ENCODE measurements at places on chromosomes 2 and 18. TPM values are rescaled to one million over a fixed set of nuclear protein-coding genes. Genes with fewer than 3 reads are reported as not detected.

DNA sequence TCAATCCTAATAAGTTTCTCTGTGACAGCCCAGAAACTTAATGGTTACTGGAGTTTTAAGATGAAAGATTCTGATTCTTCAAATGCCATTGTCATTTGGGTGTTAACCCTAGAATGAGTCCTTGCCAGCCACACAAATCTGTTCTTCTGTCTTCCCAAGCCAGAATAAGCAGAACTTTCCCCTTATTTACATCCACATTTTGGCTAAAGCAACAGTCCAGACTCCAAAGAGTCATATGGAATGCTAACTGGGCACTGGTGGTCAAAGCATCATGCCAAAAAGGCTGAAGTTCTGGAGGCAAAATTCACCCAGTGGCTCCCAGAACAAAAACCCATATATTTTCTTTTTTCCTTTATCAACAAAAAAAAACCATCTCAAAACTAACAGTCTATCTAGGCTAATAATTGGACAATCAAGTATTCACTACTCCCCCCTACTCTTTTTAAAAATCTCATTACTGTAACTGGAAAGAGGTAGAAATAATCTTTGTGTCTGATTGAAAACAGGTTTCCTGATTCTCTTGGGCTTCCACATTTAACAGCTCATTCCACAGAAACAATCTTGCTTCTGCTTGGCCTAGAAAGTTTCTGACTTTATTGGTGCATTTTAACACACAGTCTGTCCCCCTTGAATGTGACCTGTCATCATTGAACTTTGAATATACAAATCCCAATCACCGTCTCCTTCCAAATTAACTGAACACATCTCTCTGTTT is 89.6 kb upstream of the SETBP1 start:
- H3K27ac ChIP-seq = no peak overlapping the region
- no peak overlapping the region for H3K4me3 ChIP-seq
- peaks cover 1% of the 10 kb centered on the region for H3K27me3 ChIP-seq
- no peaks in the 10 kb centered on the region for H3K4me1 ChIP-seq

GRCh38 chr18:73839441-73839840 is 308.2 kb downstream of the FBXO15 start:
- no peak overlapping the region for H3K4me3 ChIP-seq
- no peaks in the 10 kb centered on the region for H3K36me3 ChIP-seq
- H3K4me1 ChIP-seq = no peaks in the 10 kb centered on the region
- DNase-seq = no peak
- no peak overlapping the region for H3K27ac ChIP-seq
- H3K27me3 ChIP-seq = peaks cover 1% of the 10 kb centered on the region

GRCh38 chr2:54898456-54899226 is 151.6 kb downstream of the RTN4 start:
- H3K4me1 ChIP-seq = peaks cover 12% of the 10 kb centered on the region
- H3K27me3 ChIP-seq = no peaks in the 10 kb centered on the region
- DNase-seq = no peak
- peaks cover 6% of the 10 kb centered on the region for H3K36me3 ChIP-seq
- H3K4me3 ChIP-seq = no peak overlapping the region
- peak overlapping the region; percentile 3 for H3K27ac ChIP-seq

DNA sequence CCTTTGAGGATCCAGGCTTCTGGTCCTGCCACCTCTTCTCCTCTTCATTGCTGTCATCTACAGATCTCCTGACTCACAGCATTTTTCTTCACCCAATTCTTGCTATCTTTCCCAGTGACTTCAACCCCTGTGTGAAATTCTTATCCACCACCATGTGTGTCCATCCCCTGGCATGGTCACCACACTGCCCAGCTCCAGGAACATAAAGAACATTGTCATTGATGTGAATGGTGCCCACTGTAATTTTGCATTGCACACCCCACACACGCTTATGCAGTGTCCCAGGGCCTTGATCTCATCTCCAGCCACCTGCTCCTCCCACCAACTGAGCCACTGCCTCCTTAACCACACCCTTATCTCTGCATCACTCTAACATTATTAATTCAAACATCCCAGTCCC is 85.3 kb downstream of the C1D start:
- H3K4me3 ChIP-seq = no peak overlapping the region
- peaks cover 10% of the 10 kb centered on the region for H3K27me3 ChIP-seq
- peaks cover 6% of the 10 kb centered on the region for H3K4me1 ChIP-seq
- no peak for DNase-seq

DNA sequence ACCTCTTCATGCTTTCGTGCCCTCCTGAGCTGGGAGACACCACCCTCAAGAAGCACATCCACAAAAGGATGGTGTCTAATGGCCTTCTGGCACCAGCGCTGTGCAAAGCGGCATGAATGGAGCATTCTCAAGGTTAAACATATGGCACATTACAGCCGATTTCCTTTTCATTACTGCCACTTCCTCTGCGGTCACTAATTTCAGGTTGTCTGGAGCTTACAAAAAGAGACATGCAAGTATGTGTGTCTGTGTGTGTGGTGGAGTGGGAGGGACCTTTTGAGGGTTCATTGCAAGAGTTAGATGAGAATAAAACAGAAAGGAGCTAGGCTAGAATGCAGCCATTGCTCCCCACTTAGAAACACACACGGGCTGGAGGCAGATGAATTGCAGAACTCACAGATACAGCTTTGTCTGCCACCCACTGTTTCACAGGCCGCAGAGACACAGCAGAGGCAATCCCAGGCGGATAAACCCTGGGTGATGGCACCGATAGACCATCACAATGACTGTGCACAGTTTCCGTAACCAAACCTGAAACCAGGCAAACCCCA is 76.0 kb downstream of the TGIF1 start:
- peak; percentile 1 for DNase-seq
- peak overlapping the region; percentile 72 for H3K27ac ChIP-seq
- peaks cover 5% of the 10 kb centered on the region for H3K36me3 ChIP-seq
- H3K4me1 ChIP-seq = peaks cover 15% of the 10 kb centered on the region
- H3K27me3 ChIP-seq = no peaks in the 10 kb centered on the region

- no peak overlapping the region for H3K27ac ChIP-seq
- H3K36me3 ChIP-seq = peaks cover 56% of the 10 kb centered on the region
- no peak for DNase-seq
- no peaks in the 10 kb centered on the region for H3K27me3 ChIP-seq
- H3K4me1 ChIP-seq = peaks cover 4% of the 10 kb centered on the region
- H3K4me3 ChIP-seq = no peak overlapping the region
Observed at GRCh38 chr2:169963786-169964185, 136.5 kb downstream of the UBR3 start.

GRCh38 chr18:46336278-46337111 is 232.3 kb downstream of the HAUS1 start:
- peaks cover 67% of the 10 kb centered on the region for H3K4me1 ChIP-seq
- H3K27me3 ChIP-seq = peaks cover 71% of the 10 kb centered on the region
- no peak overlapping the region for H3K4me3 ChIP-seq
- no peaks in the 10 kb centered on the region for H3K36me3 ChIP-seq
- DNase-seq = no peak

- no peaks in the 10 kb centered on the region for H3K36me3 ChIP-seq
- H3K27me3 ChIP-seq = no peaks in the 10 kb centered on the region
- no peak overlapping the region for H3K4me3 ChIP-seq
- no peak for DNase-seq
- no peaks in the 10 kb centered on the region for H3K4me1 ChIP-seq
Observed at GRCh38 chr2:122680662-122681061, 925.2 kb downstream of the TSN start.

DNA sequence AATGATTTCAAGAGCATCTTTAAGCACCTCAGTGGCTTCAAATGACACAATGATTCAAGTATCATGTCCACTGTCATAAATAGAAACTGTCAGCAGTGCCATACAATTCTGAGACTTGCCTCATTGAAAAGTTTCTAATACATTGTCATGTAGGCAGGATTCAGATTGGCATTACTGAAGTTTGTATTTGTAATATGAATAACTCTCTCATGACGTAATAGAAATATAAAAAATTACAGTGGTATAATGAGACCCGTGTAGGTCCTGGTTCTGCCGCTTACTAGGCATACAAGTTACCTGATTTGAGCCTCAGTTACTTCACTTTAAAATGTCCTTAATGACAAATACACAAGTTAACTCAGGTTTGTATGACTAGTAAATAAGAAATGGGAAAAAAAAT is 1536.2 kb upstream of the NXPH2 start:
- no peaks in the 10 kb centered on the region for H3K36me3 ChIP-seq
- H3K27ac ChIP-seq = no peak overlapping the region
- no peaks in the 10 kb centered on the region for H3K27me3 ChIP-seq
- no peak overlapping the region for H3K4me3 ChIP-seq
- H3K4me1 ChIP-seq = no peaks in the 10 kb centered on the region
- no peak for DNase-seq

DNA sequence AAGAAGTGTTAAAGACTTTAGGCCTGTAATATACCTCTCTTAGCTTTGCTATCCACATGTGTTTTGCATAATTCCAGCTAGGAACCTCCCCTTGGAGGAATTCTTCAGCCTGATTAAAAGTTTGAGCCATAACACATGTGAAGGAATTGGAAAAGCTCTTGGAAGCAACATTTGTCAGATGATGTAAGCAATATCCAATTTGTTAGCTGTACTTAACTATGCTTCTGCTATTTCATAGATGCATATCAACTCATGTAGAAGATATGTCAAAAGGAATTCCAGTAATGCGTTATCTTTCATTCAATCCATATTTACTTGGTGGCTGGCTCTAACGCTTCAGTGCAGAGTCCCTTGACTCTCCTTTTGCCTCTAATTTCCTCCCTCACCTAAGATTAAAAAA is 46.2 kb downstream of the PKP4 start:
- no peak overlapping the region for H3K27ac ChIP-seq
- no peaks in the 10 kb centered on the region for H3K27me3 ChIP-seq
- no peaks in the 10 kb centered on the region for H3K4me1 ChIP-seq
- no peak overlapping the region for H3K4me3 ChIP-seq
- peaks cover 4% of the 10 kb centered on the region for H3K36me3 ChIP-seq

DNA sequence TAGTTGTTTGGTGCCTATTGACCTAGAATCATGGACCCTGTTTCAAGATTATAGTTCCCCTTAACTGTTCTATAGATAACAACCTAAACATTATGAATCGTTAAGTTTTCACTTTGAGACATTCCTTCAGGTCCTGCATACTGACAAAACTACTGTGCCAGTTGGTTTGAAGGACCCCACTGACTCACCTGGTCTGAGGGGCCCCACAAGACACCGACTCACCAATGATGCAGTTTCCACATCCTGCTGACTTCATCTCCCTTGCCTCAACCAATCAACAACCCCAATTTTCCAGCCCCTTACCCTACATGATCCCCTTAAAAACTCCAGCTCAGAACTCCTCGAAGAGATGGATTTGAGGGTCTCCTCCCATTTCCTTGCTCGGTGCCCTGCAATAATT is 89.6 kb upstream of the CCDC141 start:
- H3K27me3 ChIP-seq = no peaks in the 10 kb centered on the region
- no peak overlapping the region for H3K4me3 ChIP-seq
- no peak for DNase-seq
- no peaks in the 10 kb centered on the region for H3K36me3 ChIP-seq
- no peaks in the 10 kb centered on the region for H3K4me1 ChIP-seq

DLGAP1 gene
- not detected for polyA plus RNA-seq

TMBIM1 gene
- 80.3 TPM for polyA plus RNA-seq
